Fibroblast of skin of right biceps (primary cell): ENCODE measurements at places on chromosomes 12 and 14.

GRCh38 chr12:82555699-82556098 is 131.0 kb upstream of the TMTC2 start:
- DNase-seq, result no peak

DNA sequence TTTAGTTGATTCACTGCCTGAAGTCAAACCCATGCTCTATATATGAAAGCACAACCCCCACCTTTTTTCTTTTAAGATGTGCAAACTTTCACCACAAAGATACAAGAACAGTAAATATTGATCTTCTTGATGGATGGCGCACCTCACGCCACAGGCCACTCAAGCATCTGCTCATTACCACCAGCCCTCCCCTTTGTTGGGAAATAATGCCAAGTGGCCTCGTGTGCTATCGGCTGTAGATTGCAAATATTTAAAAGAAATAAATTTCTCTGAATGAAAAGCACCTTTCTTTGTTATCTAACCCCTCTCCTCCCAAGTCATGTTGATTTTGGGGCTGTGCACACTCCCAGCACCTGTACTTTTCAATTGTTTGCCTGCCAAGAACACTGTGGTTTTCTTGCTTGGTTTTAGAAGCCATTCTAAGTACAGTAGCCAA is 122.7 kb downstream of the C12orf42 start:
- DNase-seq, result no peak

DNA sequence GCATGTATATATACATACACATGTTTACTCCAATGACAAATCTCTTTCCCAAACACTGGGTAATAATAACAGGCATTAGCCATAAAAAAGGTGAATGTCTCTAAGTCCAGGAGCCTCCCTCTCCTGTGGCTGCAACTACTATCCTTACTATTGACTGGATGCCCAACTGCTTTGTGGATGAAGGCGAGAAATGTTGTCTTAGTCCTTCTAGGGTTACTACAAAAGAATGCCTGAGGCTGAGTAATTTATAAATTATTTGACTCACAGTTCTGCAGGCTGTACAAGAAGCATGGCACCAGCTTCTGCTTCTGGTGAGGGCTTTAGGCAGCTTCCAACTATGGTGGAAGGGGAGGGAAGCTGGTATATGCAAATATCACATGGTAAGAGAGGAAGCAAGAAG is 366.0 kb upstream of the DDHD1 start:
- peak; percentile 65 for DNase-seq

DNA sequence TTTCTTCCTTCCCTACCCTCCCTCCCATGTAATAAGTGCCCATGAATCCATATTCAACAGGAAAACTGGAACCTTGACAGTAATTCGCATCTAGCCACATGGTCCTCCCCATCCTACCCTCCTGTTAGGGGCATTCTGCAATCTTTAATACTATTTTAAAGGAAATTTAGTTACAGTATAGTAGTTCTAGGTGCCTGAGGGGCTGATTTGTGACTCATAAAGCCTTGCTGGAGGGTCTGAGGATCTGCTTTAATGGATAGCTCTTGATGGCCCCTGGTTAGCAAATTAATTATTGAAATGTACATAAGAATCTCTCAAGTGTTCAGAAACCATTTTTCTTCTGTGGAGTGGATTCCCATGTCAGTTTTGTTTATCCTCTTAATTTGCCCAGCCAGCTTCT is 54.1 kb downstream of the ESRRB start:
- DNase-seq, result no peak

DNA sequence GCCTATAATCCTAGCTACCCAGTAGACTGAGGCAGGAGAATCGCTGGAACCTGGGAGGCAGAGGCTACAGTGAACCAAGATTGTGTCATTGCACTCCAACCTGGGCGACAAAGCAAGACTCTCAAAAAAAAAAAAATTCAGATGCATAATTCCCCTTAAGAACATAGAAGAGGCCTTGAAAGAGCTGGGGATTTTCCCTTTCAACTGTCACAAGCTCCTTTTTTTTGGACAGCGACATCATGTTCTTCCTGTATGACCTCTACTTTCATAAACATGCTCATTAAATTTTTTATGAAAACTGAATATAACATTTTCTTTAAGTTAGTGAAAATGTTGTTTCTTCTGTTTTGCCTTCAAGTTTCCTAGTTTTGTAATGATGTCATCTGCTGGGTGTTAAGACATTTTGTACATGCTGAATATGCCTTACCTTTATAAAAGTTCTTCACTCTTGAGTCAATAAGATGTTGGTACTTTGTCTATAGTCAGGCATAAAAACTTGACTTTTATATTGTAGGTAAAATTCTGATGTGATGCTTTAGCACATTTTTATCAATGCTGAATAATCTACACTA is 76.0 kb downstream of the PTHLH start:
- DNase-seq, result no peak

- DNase-seq, result no peak
Observed at GRCh38 chr14:91674911-91675310, 57.0 kb downstream of the CATSPERB start.
